ENCODE measurements at places on chromosomes 2 and 18. TPM values are rescaled to one million over a fixed set of nuclear protein-coding genes. Genes with fewer than 3 reads are reported as not detected.

DNA sequence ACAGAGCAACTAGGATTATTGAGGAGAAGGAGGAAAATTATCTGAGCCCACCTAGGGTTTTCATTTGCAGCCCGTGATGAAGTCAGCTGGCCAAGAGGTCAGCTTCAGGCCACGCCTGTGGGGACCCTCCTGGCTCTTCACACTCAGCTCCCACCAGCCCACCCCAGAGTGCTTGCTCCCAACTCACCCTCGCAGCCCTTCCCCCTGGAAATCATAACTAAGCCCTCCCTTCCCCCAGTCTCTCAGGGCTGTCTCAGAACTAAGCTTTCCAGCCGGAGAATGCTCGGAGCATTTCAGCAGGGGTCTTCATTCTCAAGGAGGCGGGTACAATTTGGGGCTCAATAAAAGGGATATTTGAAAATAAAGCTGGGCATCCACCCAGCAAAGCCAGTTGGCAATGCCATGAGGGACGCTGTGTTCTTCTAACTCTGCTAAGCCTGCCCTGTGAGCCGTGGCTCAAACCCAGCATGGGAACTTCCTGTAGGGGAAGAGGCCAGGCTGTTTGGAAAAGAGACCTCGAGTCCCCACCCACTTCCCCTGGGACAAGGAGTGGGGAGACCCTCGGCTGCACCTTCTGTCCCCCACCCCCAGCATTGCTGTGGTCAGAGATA lies 194.9 kb downstream of the CTIF start:
- no peak for DNase-seq

DNA sequence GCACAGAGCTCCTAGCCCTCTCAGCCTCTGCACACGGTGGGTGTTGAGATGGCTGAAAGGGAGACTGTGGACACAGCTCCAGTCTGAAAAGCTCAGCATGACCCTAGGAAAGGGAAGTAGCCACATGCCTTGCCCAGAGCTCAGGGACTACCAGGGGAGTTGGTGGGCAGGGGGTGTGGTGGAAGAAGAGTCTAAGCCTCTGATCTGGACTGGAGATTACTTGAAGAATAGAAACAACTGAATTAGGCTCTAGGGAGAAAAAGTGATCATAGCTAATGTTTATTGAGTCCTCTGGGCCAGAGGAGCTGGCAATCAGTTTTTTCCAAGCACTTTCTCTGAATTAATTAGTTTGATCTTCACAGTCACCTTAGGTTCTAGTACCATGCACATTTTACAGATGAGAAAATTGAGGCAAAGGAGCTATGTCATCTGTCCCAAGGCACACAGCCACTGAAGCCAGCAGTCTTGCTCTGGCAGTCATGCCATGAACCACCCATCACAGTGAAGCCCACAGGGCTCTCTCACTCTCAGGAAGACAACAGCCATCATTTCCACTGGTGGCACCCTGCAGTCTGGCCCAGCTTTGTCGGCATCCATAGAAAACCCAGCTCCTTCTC lies 10.3 kb downstream of the SDC1 start:
- DNase-seq: no peak

DNA sequence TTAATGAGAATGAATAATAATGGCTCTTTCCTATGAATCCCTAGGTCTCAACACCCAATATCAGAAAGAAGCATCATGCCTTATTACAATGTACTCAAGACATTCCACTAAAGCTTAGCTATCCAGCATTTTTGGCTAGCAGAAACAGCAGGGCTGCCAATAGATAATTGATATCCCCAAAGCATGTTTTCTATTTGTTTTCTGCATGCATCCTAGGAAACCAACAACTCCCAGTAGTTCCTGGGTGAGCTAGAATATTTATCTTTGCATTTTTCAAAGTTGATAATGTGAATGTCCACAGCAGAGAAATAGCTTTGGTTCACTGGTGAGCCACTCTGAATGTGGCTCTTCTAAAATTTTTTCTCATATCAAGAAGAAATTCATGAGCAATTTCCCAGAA lies 5.8 kb upstream of the ANTXR1 start:
- DNase-seq: no peak

DNA sequence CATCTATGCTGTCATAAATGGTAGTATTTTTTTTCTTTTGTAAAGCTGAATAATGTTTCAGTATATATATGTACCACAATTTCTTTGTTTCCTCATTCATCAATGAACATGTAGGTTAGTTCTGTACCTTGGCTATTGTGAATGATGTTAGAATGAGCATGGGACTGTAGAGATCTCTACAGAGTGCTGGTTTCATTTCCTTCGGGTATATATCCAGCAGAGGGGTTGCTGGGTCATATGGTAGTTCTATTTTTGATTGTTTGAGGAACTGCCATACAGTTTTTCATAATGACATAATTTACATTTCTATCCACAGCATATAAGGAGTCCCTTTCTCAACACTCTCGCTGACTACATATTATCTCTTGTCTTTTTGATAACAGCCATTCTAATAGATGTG lies 243.5 kb downstream of the CDH7 start:
- DNase-seq: no peak

GRCh38 chr2:228731517-228731916 lies 539.6 kb downstream of the PID1 start:
- no peak for DNase-seq

DNA sequence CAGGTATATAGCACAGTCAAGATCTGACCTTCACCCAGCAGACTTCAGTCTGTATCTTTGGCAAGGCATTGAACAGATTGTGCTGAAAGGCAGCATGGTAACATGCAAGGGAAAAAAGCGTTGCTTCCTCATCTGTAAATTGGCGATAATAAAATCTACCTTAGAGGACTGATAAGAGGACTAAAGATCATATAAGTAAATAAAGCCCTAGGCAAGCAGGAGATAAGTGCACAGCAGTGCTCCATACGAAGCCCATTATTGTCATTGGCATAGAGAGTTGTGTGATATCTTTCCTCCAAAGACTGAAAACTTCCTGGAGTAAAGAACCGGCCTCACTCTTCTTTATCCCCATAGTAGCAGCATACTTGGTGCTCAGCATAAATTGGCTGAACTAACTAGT lies 162.6 kb downstream of the ANKRD44 start:
- DNase-seq: no peak

DNA sequence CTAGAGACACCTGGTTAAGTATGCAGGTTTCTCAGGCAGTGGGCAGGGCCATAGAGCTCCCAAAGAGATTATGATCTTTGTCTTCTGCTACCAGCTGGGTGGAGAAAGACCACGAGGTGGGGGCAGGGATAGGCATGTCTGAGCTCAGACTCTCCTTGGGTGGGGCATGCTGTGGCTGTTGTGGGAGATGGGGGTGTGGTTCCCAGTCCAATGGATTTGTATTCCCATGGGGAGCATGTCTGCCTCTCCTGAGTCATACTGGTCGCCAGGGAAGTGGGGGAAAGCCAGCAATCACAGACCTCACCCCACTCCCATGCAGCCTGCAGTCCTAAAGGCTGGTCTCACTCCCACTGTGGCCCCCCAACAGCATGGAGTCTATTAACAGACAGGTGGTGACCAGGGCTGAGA lies 31.4 kb upstream of the RHOB start:
- DNase-seq: peak; percentile 45

- no peak for DNase-seq
Measured at GRCh38 chr18:934518-935133, 30.0 kb downstream of the ADCYAP1 start.

GRCh38 chr2:5540856-5541255 lies 151.3 kb upstream of the SOX11 start:
- no peak for DNase-seq

- no peak for DNase-seq
Measured at GRCh38 chr2:138922973-138923563, 142.9 kb upstream of the NXPH2 start.

GRCh38 chr2:217792626-217793527 lies 209.9 kb downstream of the TNS1 start:
- DNase-seq: no peak

GRCh38 chr18:46174342-46175041 lies 70.3 kb downstream of the HAUS1 start:
- DNase-seq: peak; percentile 62

GRCh38 chr2:98952966-98953365 lies 16.9 kb upstream of the CRACDL start:
- DNase-seq: no peak

GRCh38 chr2:24515335-24515734 lies 24.3 kb downstream of the NCOA1 start:
- no peak for DNase-seq

DNA sequence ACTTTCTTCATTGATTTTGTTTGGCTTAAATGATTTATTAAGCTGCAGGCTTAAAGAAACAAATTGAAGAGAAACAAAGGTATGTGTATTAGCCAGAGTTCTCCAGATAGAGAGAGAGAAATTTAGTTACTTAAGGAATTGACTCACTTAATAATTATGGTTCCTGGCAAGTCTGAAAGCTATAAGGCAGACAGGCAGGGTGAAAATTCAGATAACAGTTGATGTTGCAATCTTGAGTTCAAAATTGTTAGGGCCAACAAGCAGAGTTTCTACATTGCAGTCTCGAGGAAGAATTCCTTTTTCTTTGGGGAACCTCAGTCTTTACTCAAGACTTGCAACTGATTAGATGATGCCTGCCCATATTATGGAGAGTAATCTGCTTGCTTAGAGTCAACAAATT lies 593.5 kb downstream of the ADCYAP1 start:
- no peak for DNase-seq

- no peak for DNase-seq
Measured at GRCh38 chr2:181741756-181742155, 61.4 kb upstream of the NEUROD1 start.

GRCh38 chr2:164073101-164074074 lies 337.6 kb upstream of the FIGN start:
- DNase-seq: no peak

- no peak for DNase-seq
Measured at GRCh38 chr2:69382547-69382946, 4.5 kb downstream of the GFPT1 start.

GRCh38 chr2:203399031-203399430 lies 70.8 kb downstream of the ABI2 start:
- DNase-seq: no peak

GPD2 gene
- 78.2 TPM for total RNA-seq

CAPN14 gene
- not detected for total RNA-seq

RNF144A gene
- total RNA-seq: 16.4 TPM

ROCK1 gene
- 54.7 TPM for total RNA-seq

GKN1 gene
- not detected for total RNA-seq

ITPRIPL1 gene
- not detected for total RNA-seq

ZAP70 gene
- total RNA-seq: 75.1 TPM

LRATD1 gene
- 31.4 TPM for total RNA-seq

DNAJC5G gene
- total RNA-seq: not detected

ORMDL1 gene
- 102 TPM for total RNA-seq
